ENCODE measurements at places on chromosomes 7 and 10.

DNA sequence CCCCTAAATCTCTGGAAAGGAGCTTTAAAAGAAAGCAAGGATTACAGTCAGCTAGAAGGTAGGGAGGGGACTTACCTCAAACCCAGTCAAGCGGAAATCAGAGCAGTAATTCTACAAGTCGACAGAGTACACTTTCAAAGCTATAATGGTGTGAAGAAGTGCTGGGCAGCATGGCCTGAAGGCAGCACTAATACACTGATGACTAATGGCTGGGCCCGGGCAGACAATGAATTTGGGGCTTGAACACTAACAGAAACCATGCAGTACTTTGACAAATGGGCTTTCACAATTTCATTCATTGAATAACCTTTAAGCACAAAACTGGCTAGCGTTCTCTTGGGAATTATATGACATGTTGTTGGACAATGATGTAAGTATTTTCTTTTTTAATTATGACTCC lies 4.7 kb downstream of the GLI3 start:
- no peak for DNase-seq

DNA sequence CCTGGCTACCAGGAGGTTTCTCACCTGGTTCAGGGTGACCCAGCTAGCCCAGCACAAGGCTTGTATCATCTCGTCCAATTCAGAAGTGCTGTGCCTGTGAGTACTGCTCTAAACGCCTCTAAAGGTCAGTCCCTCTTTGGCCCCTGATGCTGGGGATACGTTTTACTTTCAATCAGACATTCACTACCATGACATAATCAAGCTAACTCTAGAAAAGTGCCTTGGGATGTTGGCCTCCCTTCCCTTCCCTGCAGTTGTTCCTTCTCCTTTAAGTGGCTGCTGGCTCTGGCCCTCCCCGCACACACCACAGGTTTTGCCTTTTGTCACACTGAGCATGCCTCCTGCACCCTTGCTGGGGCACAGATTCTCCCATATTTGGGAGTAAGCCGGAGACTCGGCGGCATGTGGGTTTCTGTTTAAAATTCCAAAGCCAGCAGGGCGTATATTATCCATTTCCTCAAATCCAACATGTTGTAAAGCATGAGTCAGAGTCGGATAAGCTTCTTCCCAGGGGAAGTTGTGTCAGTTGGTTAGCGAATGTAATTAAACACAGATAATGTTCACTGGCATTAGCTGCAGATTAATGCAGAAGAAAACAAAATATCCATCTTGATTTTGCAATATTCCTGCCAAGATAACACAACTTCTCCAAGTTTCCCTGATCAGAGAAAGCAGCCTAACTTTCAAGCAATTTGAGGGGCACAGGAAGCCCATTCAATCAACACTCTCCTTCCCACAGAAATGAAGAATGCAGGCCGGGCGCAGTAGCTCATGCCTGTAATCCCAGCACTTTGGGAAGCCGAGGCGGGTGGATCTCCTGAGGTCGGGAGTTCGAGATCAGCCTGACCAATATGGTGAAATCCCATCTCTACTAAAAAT lies 31.8 kb upstream of the VCL start:
- DNase-seq = no peak

DNA sequence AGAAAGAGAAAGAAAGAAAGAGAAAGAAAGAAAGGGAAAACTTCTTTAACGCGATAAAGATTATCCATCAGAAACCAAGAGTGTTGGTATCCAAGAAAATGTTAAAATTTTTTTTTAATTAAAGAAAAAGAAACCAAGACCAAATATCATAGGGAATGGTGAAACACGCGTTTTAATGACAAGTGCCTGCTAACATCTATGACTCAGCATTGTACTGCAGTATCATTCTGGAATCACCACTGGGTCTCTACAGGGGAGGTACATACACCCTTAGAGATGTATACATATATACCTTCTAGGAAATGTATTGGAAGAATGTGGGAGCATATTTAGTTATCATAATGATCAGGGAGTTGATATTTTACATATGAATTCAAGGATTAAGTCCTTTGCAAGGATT lies 32.1 kb upstream of the PIK3AP1 start:
- DNase-seq = no peak

GRCh38 chr7:111265394-111265793 lies 174.5 kb downstream of the LRRN3 start:
- no peak for DNase-seq

DNA sequence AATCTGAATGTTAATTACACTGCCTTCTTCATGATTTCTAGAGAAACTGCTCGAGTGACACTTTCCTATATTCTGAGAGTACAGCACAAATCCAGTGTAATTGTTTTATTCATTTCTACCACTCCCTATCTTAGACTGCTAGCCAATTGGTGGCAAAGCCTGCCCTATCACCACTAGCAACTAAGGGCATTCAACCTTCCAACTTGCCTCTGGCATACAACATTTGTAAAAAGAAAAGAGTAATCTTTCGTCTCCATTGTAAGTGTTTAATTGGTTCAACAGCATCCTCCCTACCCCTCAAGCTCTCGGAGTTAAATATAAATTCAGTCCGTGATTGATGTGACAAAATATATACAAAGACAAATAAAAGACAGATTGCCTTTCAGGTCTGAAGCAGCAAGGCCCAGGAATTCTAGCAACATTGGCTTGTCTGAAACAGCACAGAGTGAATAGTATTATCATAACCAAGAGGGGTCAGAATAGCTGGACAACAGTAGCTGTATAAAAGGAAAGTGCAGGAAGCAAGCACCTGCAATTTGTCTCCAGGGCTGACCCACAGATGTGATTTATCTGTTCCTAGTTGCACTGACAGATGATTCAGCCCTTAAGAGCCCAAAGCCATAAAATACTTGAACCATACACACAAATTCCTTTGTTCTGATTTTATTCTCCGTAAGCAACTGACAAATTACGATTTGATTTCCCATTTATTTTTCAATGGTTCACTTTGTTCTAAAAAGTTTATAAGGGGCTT lies 47.6 kb upstream of the ANKRD1 start:
- DNase-seq = no peak

GRCh38 chr7:51214098-51214497 lies 102.5 kb downstream of the COBL start:
- no peak for DNase-seq

DNA sequence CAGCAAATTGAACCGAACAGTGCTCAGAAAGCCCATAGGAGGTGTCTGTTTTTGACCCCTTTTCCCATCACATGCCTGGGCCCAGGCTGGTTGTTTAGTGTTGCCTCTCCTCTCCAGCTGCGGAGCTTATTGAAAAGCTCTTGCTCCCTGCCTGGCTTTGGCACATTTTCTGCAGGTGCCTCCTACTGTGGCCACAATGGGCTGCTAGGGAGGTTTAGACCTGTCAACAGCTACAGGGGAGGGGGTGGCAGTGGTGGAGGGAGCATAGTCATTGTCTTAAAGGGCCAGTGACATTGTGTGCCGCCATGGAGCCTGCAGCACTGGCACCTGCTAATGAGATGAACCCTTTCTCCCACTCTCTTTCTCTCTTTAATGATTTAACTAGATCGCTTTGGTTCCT lies 13.2 kb upstream of the ENO4 start:
- DNase-seq = no peak

DNA sequence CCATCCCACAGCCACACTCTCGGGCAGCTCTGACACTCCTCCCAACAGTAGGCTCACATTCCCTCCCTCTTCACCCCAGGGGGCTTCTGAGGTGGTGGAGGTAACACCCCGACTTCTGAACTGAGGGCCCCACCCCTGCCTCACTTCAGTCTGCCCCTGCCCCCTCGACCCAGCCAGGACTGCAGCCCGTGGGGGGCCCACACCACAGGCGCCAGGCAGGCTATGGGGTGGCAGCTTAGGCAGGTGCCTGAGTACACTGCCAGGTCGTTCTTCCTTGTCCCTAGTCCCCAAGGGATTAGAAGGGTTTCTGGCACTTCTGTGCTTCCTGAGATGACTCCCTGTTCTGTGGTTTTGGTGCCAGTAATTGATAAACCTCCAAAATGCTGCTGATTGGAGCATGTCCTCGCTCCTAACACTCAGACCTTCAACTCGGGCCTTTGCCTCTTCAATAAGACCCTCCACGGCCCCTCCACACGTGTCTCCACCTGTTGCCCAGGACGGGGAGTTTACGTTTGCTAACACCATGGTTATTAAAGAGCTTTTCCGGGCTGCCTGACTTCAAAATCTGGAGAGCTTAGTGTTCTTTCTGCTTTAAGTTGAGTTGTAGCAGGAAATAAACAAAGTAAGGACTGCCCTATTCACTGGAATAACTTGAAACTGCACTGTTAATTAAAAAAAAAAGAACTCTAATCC lies 23.8 kb upstream of the LARP4B start:
- no peak for DNase-seq

- DNase-seq = no peak
These were observed 29.7 kb downstream of the ZNF467 start for GRCh38 chr7:149743476-149744255.

GRCh38 chr10:119316729-119317097 lies 109.3 kb downstream of the GRK5 start:
- no peak for DNase-seq

DNA sequence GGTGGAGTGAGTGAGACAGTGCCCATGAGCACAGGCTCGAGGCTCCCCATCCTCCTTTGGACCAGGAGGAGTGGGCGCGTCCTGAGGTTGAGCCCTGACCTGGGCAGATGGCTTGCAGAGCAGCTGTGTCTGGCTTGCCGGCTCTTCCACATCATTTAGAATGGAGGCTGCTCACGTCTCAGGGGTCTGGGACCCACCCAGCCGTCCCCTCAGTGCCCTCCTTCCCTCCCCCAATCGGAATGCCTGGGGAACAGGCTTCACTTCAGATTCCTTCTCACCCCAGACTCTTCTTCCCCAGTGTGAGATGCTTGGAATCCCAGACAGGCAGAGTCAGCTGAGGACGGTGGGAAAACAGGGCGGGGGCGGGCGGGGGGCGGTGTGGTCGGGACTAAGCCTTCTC lies 968.6 kb upstream of the ZNF722 start:
- DNase-seq = no peak

- peak; percentile 72 for DNase-seq
These were observed 9.0 kb downstream of the MRPL32 start for GRCh38 chr7:42940985-42941847.

DNA sequence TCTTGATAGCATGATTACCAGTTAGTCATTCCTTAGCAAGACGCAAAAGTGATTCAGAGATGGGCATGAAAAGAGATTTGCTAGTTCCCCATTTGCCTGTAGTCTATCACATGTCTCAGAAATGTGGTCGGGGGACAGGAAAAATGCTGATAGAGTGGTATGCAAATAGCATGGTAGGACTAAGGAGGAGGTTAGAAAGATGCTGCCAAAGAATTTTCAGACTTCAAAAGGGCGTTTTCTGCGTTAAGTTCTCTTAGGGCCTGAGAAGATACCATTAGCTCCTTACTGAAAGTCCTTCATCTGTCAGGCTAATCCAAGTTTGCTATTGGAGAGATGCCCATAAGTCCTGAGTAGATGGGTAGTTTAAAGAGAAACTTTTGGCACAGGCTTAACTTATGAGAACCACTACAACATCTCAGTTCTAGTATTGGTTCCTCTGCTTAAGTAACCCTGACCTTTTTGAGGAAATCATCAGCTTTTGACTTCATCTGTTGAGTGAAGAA lies 2.7 kb downstream of the CALD1 start:
- DNase-seq = no peak

Data from progenitor cell of endocrine pancreas (in vitro differentiated cells).